SK-N-SH treated with all-trans-retinoic acid at 6 μM for 48 hours (cell line): ENCODE measurements at places on chromosomes 2 and 18.
A peak's percentile ranks its signal among the peaks of the same experiment; 100 is the strongest.

- ATAC-seq = no peak
Observed at GRCh38 chr2:28628506-28628905, 123.1 kb upstream of the PPP1CB start.

DNA sequence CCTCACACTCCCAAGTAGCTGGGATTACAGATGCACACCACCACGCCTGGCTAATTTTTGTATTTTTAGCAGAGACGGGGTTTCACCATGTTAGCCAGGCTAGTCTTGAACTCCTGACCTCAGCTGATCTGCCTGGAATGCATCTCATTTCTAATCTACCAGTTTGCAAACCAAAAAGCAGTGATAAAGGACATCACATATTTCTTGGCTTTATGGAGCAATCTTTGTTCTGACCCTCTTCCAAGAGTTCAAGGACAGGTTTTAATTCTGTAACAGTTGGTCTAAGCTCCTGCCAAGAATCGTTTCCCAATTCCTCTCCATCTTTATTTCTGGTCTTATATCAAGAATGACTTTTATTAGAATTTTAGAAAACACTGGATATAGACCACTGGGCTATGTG lies 67.7 kb downstream of the SLC40A1 start:
- ATAC-seq = no peak

DNA sequence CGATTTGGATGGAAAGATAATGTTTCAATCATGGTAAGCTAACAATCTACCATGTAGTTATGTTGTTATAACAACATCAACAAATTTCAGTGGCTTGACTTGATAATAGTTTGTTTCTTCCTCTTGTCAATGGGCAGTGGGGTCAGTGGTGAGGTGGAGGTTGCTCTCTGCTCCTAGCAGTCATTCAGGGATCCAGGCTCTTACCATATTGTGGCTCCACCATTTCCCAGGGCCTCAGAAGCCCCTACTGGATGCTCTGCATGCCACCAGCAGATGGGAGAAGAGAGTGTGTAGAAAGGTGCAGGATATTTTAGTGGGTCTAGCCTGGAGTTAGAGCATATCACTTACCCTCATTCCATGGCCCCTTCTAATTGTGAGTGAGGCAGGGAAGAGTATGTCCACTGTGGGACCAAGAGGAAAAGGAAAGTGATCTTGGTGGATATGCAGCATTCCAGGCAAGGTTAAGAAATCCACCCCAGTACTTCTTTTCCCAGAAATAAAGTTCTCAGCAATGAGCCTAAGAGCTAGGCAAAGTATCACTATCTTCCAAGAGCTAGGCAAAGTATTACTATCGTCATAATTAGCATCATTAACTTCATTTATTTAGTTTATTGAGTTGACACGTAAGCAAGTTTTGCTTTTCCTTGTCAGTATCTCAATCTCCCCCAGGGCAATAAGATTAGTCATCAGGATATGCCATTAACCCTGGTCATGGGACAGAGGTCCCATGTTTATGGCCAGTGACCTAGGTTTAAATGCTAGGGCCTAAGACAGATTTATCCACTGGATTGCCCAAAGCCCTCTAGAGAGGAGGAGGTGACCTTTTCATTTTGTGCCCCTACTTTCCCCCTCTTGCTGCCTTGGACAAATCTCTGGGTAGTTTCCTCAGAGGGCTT lies 4.2 kb upstream of the IWS1 start:
- no peak for ATAC-seq

DNA sequence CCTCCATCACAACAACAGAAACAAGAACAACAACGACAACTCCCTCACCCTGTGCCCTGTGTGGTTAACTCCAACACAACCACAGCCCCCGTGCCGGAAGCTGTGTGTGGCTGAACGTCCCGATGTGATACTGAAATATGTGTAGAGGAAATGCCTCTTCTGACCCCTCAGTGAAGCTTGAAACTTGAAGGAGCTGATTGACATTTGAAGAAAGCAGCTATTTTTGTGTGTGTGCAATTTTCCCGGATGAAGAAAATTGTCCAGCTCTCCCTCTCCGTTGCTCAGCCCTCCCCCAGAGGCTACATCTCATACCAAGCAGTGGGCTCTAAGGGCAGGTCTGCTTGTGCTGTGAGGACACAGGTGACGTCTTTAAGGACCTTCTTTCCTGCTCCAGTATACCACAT lies 173.8 kb downstream of the ICOS start:
- 0 out of 3 replicates have a peak, but pooled peaks have one; percentile 21 for ATAC-seq

GRCh38 chr2:60717691-60718090 lies 38.4 kb upstream of the PAPOLG start:
- no peak for ATAC-seq

- peak; percentile 30; the same call in 2 of the 3 replicates for ATAC-seq
Observed at GRCh38 chr2:10424051-10424450, 24.1 kb downstream of the ODC1 start.

DNA sequence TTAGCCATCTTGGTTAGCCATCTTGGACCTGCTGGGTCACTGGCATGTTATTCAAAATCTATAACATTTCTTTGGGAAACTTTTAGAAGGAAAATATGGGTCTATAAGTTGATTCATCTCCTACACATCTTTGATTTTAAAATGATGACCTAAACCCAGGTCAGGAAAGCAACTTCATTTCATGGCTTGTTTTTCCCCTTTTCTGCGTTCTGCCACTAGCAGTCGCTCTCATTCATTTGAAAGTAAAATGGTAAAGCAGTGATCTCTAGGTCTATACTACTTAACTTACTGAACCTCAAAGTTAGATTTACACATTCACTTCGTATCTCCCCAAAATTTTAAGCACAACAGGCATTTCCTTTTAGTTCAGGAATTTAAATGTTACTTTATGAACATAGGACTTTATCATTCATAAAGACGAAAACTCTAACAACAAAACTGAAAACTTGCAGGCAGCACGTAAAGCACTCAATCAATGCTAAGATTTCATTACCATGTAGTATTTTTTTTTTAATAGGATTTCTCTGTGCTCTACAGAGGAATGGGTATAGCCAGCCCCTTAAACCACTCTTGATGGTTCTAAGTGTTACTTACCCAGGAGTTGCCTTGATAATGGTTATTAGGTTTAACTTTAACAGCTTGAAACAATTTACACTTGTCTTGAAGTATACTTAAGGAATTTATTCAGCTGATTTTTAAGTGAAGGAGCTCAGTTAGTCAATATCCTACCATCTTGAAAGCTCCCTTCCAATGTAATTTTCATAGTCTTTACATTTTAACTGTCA lies 62.5 kb downstream of the GORASP2 start:
- ATAC-seq = no peak

DNA sequence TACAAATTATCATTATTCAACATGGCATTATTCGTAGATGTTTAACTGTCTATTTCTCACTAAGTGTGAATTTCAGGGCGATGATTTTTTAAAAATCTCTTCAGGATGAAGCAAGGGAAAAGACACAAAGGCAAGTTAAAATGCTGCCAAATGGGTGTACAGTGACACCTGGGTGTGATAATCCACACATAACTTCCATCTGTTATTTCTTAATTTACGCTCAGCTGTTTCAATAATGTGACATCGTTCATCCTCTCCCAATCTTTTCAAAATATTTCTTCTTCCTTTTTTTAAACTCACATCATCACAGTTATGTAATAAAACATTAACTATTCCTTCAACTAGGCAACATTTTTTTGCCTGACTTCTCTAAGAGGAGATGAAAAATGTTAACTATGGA lies 10.6 kb downstream of the PDE1A start:
- ATAC-seq = no peak
